ENCODE measurements at places on chromosomes 7 and 10.

GRCh38 chr7:120825576-120825975 lies 32.4 kb downstream of the TSPAN12 start:
- no peak for DNase-seq

DNA sequence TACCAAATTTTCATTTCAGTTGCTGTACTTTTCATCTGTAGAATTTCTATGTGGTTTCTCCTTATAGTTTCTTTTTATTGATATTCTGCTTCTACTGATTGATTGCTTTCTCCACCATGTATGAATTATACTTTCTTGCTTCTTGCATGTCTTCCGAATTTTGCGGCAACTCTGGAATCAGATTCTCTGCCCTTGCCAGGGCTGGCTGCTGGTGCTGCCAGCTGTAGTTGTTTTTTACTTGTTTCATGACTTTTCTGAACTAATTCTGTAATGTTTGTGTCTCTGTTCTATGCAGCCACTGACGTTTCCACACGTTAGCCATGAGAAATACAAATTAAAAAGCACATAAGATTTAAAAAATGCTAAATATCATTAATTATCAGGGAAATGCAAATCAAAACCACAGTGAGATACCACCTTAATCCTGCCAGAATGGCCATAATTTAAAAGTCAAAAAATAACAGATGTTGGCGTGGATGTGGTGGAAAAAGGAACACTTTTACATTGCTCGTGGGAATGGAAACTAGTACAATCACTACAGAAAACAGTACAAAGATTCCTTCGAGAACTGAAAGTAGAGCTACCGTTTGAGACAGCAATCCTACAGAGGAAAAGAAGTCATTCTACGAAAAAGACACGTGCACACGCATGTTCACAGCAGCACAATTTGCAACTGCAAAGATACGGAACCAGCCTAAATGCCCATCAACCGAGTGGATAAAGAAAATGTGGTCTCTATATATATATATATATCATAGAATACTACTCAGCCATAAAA lies 51.5 kb downstream of the MAD1L1 start:
- DNase-seq, result no peak

GRCh38 chr10:79310200-79310865 lies 36.9 kb upstream of the PPIF start:
- no peak for DNase-seq

DNA sequence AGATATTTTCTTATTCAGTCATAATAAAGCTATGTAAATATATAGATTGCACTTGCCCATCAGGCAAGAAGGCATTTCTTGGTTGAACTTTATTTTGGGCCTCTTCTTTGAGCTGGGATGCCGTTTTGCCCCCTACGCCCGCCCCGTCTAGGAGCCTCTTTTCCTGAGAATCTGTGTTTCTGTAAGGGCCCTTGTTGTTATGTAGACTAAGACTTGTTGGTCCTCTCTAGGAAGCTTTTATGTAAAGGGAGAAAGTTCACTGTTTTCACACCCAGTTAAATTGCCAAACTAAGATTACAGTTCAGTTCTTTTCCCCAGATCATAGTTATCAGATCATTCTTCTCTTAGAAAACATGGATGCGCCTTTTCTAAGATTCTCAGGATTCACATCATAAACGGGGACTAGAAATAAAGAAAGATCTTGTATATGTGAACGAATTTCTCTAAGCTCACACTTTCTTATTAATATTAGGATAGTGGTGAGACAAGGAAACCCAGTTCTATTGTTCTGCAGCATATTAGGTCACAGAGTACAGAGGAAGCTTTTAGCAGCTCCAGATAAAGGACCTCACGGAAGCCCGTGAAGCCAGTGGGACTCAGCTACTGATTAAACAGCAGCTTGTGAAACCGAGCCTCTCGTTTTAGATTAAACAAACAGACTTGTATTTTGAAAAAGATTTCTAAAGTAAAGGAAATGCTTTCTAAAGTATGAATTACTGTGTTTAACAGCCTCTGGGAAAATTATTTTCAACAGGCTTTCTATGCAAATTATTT lies 3.8 kb downstream of the LMTK2 start:
- DNase-seq, result no peak

DNA sequence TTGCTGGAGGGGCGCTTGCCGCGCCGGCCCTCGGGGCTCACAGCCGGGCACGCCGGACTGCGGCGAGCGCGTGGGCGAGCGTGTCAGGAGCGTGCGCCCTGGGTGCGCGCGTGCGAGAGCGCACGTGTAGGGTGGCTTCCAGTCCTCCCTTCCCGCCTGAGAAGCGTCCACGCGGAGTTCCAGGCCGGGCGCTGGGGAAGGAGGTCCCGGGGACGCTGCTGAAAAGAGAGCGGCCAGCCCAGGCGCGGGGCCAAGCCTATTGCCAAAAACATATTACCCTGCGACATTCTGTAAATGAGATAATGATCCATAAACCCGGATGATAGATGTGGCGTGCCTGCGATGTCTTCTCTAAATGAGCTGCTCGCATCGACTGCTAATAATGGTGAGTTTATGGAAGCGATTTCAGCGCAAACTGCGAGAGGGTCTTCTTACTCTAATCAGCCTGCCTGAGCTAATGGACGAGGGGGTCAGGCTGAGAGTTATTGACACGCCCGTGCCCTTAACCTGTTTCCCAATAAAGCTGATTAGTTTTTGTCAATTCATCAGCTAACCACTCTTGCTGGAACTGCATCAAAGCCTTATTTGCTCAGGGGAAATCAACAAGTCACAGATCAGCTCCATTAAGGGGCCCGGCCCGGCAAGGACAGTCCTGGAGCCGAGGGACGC lies 8.0 kb upstream of the MNX1 start:
- no peak for DNase-seq

DNA sequence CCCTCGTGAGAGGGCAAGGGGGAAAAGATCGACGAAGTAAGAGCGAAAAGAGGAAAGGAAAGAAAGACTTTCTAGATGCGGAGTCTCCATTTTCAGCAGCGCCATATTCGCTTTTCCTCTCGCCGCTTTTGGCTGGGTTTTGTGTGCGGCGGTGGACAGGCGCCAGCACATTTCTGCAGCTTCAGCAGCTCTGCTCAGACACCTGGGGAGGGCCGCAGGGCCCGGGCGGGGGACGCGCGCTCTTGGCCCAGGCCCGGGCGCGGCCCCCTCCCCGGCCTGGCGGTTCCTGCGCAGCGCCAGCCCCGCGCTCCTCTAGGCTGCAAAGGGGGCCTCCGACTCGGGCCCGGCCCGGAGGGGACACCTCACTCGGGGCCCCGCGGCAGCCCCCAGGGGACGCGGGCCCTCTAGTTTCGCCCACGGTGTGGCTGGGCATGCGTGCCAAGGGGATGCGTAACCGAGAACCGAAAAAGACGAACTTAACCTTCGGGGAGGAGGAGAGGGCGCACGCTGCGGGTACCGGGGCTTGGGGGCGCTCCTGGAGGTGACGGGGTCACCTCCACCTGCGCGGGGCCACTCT lies 34.5 kb upstream of the EBLN1 start:
- DNase-seq, result peak; percentile 84
